ENCODE measurements at places on chromosomes 7 and 10.

GRCh38 chr7:32062150-32062549 lies 8.1 kb downstream of the PDE1C start:
- no peak for DNase-seq

- peak; percentile 9 for DNase-seq
These were observed 33.0 kb downstream of the RASGEF1A start for GRCh38 chr10:43233601-43234430.

DNA sequence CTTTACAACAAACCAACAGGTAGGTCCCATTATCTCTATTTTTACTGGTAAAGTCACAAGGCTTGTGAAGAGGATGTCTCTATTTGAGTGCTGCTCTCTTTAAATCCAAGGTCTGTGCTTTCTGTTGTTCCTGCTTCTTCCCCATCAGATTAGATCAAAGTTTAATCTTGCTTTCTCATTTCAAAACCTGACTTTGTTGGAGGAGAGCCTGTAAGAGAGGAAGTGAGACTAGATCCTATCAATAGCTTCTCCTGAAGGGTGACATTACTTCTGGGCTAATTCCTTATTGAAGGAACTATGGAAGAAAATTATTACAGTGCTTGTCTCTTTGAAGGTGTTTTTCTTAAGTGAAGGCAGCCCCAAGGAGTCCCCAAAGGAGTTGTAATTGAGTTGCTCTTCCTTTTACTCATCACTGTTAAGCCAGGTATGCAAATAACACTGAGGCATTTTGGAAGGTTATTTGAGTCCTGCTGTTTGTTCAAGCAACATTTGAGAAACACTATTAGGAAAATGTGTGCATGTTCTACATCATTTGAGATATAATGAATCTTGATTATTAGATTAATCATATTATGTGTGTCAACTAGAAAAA lies 146.2 kb upstream of the MBL2 start:
- DNase-seq, result no peak

DNA sequence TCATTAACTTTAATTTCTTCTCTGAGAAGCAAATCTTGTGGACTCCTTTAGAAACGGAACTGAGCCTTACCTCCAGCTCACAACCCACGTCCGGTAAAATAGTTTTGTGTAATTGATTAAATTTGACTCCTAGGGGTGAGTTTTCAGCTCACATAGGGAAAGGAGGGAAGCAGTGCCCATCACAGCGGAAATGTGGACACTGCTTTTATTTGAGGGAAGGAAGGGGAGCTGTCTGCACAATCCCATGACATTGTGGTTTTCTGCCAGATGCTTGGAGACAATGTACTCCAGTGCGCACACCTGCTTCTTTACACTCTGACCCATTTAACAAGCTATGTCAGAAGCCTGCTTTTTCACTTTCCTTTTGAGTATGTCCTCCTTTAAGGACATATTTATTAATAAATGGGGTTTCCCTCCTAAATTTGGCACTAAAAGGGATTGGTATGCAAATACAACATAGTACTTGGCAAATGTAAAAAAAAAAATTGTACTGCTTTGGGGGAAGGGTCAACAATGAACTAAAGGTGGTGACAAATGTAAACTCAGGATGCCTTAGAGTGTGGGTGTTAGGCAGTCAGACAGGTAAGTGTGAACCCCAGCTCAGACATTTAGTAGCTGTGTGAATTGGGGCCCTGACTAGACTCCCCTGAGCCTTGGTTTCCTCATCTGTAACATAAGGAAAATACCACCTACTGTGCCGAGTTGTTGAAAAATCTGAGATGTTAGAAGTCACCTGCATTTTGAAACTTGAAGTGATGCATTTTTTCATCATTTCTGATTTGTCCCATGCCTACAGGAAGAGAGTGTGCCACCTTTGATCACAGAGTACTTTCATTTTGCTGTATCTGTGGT lies 90.2 kb upstream of the KLF6 start:
- peak; percentile 34 for DNase-seq

DNA sequence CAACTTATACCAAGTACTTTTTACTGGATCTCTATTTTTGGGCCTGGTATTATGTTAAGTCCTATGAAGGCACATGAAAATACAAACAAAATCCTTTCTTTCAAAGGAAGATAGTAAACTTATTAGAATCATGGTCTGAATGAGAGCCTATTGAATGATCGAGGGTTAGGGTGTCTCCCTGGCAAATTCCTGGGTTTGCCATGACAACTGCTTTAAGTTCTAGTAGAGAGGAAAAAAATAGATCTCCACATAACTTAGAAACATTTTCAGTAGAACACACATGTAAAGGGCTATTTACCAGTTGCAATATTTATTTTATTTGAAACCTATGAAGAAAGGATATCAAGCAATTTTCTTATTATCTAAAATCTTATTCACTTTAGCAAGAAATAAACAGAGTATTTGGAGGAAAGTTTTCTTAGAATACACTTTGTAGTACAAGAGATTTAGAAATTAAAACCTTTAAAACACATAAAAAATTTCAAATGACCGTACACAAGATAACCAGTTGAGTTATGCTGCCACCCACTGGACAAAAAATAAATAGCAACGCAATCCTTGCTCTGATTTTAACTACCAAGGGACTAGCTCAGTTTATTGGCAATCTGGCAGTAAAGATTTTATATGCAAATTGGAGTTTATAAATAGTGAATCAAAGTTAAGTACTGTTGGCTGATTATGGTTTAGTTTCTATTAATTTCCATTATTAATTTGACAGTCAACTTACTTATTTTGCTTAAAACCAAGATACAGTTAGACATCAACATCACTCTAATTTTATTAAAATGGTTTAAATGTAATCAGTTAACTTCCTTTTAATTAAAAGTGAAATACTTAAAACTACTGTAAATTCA lies 33.9 kb downstream of the CACUL1 start:
- DNase-seq, result no peak

GRCh38 chr10:103444478-103444877 lies 7.7 kb downstream of the CALHM2 start:
- DNase-seq, result no peak

GRCh38 chr7:42986213-42986612 lies 54.0 kb downstream of the MRPL32 start:
- DNase-seq, result no peak

GRCh38 chr10:25159591-25159990 lies 15.2 kb upstream of the GPR158 start:
- DNase-seq, result no peak

- peak; percentile 27 for DNase-seq
These were observed at the start of gene HMX3 for GRCh38 chr10:123135415-123136141. Gene HMX3, plus strand, starts transcription at chr10:123135970. Its CDS starts 81 bp downstream, at chr10:123136051.

DNA sequence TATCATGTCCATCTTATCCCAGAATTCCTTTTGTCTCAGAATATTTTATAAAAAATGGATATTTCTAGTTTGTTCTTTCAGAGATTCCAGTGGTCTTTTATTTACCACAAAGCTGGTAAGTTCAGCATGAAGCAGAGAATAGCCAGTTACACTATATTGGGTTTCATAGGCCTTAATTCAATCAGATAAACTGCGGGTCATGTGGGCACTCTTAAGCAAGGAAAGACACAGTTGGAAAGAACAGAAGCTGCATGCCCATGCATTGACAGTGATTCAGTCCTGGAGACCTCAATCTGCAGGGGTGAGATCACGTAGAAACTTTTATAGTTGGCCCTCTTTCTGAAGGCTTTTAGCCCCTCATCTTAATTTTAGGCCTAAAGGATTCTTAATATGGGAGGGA lies 281.3 kb upstream of the IGFBP3 start:
- DNase-seq, result no peak

DNA sequence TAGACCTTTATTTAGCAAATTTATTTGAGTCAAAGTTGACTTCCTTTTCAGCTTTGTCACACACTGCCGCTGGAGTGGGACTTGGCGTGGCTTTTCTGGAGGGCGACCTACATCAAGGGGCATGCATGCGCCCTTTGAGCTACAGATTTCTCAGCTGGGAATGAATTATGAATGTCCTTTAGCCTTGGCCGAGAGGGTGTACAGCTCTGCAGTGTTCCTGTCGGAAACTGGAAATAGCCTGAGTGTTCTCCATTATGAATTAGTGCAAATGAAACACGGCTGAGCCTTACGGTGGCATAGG lies 79.7 kb downstream of the GLRX3 start:
- DNase-seq, result no peak

GRCh38 chr7:24936121-24936824 lies 43.7 kb downstream of the OSBPL3 start:
- no peak for DNase-seq

GRCh38 chr10:84156768-84157167 lies 16.8 kb upstream of the GPR15LG start:
- DNase-seq, result no peak

DNA sequence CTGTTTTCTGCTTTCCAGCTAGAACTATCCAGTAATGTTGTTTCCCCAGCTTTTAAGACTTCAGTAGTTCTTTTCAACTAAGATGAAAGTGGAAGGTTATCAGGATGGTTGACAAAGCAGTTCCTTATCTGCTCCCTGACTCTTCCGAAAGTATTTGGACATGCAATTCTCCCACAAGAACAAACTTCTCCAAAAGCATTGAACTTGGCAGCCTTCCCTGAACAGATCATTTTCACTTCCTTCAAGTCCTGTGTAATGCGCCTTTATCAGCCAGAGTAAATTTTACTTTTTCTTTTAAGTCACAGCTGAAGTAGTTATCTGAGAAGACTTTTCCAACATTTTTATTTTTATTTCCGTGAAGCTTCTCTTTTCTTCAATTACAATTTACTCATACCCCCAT lies 39.7 kb downstream of the CDC14C start:
- no peak for DNase-seq

DNA sequence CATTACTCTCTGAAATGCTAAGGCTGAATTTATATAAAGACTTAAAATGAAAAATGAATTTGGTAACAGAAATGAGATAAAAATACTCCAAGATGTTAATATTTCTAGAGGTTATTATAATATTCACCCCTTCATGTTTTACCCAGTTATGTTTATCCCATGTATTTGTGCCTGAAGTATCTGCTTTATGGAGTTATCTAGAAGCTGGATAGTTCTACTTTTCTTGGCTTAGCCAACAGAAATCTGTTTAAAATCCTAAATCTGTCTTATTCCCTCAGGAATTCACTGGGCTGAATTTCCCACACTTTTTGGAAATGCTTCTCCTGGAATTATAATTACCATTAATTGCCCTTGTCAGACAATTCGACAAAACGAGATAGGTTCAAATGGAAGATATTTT lies 201.6 kb downstream of the THSD7A start:
- no peak for DNase-seq

DNA sequence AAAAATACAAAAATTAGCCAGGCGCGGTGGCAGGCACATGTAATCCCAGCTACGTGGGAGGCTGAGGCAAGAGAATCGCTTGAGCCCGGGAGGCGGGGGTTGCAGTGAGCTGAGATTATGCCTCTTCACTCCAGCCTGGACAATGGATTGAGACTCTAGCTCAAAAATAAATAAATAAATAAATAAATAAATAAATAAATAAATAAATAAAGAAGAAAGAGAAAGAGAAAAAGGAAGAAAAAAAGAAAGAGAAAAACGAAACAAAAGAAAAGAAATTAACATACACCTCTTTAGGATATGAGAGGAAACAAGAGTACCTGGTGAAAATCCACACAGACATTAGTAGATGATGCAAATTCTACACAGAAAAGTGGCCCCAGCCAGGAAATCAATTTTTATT lies 713.7 kb upstream of the POT1 start:
- DNase-seq, result no peak

DNA sequence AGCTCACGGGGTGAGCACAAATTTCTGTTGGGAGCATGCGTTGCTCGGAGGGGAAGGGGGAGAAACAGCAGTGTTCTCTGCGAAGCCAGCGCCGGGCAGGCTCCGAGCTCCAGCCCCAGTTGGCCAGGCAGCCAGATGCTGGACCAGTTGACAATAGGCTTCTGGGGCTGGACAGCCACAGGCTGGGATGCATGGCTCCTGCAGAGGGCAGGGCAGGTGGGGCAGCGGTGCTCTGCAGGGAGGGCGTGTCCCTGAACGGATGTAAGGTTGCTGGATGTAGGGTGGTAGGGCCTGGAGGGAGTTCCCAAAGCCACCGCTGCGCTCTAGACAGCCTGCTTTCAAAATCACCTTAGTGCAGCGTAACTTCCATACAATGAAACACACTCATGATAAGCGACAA lies 574.9 kb downstream of the GLRX3 start:
- DNase-seq, result no peak

- DNase-seq, result no peak
These were observed 74.5 kb downstream of the C1GALT1 start for GRCh38 chr7:7256731-7257274.

GRCh38 chr10:67606572-67606971 lies 89.4 kb downstream of the CTNNA3 start:
- no peak for DNase-seq

GRCh38 chr10:50381642-50382041 lies 130.3 kb upstream of the ASAH2 start:
- DNase-seq, result no peak

- DNase-seq, result no peak
These were observed 125.8 kb downstream of the CRPPA start for GRCh38 chr7:16295558-16295957.

GRCh38 chr10:25974897-25975459 lies 40.9 kb downstream of the MYO3A start:
- DNase-seq, result no peak

- DNase-seq, result no peak
These were observed 70.0 kb downstream of the SLC35B4 start for GRCh38 chr7:134246761-134247160.

DNA sequence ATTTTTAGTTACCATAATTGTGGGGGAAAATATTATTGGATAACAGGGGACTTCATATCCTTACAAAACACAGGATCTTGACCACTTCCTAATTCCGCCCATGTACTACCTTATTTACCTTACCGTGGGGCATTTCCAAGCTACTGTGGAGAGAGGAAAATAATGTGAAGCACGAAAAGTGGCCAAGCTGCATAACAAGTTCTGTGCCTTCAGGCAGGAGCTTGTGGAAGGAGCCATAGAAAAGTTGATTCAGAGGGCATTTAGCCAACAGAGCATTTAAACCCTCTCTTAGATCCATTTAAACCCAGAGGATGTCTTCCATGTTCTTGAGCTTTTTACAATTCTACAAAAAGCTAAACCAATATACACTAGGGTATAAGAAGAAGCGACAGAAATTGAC lies 41.6 kb downstream of the DNAJB9 start:
- no peak for DNase-seq

GRCh38 chr10:103481974-103482531 lies 3.0 kb upstream of the CALHM3 start:
- DNase-seq, result no peak

DNA sequence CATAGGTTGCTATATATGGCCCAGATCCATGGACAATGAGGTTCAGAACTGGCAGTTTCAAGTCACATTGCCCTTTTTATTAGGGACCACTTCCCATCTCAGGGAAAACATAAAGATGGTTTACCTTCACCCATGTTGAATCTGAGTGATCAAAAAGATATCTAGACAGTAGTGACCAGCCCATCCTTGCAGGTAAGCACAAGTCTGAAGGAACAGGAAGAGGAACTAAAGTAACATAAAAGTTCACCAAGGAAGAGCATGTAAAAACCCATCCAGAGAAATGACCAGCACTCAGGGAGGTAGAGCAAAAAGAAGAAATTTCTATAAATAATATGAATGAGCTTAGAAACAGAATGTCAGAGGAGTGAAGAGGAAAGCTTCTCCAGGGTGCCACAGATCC lies 382.5 kb downstream of the PARD3 start:
- DNase-seq, result no peak

Measured in right hindlimb (tissue), 1 donor.